Daoy (cell line): ENCODE measurements at places on chromosomes 12 and 14.

DNA sequence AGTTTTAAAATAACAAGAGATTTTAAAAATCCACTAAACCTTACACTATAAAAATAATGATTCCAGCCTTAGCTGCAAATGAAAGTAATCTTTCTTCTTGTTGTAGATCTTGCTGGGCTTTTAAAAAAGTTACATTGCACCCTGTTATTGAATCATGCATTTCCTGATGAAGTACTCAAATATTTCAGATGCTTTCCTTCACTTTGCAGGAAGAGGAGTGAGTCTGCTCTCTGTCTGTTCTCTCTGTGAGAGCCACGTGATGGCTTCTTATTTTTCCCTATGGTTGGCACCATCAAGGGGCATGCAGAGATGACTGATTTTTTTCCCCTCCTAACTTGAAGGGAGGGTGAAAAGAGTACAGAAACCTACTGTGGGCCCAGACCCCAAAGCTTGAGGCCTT, 262.7 kb downstream of the ATP23 start:
- DNase-seq = no peak

GRCh38 chr12:601976-602699, 61.1 kb downstream of the NINJ2 start:
- DNase-seq = no peak

DNA sequence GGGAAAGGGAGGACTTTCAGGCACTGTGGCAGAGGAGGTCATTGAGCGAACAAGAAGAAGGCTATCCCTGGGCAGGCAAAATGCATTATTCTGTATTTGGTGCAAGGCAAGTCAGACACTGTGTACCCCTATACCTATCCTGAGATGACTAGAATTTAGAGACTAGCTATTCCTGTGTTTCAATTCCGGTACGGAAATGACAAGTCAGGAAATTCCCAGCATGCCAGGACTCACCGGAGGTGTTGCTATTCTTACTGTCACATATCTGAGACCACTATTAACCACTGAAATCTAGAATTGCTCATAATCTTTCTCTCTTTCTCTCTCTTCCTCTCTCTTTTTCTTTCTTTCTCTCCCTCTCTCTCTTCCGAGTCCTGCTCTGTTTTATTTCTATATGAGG, 297.1 kb downstream of the PDZRN4 start:
- DNase-seq = peak; percentile 3

DNA sequence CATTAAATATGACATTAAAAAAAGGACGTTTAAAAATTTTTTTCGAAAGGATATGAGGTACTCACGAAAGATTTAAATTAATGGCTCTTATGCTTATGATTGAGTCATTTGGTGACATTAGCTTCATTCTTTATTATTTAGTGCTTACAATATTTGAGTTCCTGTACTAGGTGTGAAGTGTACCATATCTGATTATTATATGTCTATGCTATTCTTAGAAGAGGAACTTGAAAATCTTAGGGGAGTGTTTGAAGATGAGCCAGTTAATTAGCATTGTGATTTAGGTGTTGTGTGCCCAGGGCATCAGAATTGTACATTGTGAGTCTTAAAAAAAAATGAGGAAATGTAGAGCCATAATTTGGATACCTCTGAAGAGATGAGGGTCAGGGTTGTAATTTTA, 118.6 kb downstream of the FUT8 start:
- no peak for DNase-seq

DNA sequence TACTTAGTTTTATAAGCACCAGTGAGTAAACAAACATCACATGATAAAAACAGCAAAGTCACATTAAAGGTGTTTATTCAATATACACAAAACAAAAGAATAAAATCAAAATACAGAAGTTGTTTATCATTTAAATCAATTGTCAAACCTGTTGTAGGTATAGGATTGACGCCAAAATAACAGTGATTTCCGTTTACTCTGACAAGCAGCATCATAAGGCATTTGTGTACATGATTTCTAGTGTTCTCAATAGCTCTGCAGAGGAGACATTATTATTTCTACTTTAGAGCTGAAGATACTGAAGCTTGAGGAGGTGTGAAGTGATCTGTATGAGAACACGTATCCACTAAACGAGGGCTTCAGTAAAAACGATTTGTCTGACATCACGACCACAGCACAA, 171.9 kb downstream of the CCDC59 start:
- DNase-seq = no peak

GRCh38 chr12:100473716-100474150, at the start of gene NR1H4:
Gene NR1H4, plus strand, starts transcription at chr12:100473866. Its CDS starts 19,458 bp downstream, at chr12:100493324.
- DNase-seq = peak; percentile 82

GRCh38 chr12:26723379-26724308, 109.3 kb downstream of the ITPR2 start:
- no peak for DNase-seq

DNA sequence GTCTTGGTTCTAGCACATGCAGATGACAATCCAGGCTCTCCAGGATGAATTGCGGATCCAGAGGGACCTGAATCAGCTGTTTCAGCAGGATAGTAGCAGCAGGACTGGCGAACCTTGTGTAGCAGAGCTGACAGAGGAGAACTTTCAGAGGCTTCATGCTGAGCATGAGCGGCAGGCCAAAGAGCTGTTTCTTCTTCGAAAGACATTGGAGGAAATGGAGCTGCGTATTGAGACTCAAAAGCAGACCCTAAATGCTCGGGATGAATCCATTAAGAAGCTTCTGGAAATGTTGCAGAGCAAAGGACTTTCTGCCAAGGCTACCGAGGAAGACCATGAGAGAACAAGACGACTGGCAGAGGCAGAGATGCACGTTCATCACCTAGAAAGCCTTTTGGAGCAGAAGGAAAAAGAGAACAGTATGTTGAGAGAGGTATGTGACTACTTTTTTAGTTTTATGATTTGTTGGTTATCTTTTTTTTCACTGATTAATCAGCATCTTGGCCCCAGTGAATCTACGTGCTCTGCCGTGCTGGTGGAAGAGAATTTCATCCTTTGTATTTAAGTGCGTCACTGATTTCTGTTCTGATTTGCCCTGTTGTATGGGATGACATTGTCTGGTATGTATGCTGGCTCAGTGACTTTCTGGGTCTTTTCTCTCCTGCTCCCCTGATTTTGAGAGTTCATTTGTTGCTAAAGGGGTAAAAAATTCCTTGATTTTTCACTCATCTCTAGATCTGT, 92.3 kb downstream of the ERC1 start:
- DNase-seq = no peak

DNA sequence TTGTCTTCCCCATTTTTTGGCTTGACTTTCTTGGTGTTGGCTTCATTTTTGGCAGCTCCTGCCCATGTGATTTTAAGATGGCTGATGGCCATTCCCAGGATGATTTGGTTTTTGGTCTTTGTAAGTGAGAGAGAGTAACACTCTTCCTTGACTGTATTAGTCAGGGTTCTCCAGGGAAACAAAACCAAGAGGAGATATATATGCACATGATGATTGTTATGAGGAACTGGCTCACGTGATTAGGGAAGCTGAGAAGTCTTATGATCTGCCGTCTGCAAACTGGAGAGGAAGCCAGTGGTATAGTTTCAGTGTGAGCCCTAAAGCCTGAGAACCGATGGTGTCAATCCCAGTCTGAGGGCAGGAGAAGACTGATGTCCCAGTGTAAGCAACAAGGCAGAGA, 146.6 kb downstream of the NRXN3 start:
- no peak for DNase-seq

DNA sequence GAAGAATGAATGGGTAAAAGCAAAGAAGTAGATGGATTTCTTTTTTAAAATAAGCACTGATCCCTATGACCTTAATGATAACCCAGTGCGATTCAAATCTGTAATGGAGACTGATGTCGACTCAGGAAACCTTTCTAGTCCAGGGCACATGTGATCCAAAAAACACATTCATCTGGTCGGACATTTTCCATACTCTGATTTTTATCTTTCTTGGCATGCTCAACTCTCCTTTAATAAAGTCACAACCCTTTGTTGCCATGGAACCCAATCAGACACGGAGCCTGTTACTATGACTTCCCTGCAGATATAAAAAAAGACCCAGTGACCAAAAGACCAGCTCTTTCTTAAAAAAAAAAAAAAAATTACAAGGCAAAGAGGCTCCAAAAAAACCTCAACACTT, 27.9 kb downstream of the TMCC3 start:
- peak; percentile 32 for DNase-seq

- no peak for DNase-seq
These were observed 214.1 kb downstream of the ANO2 start for GRCh38 chr12:5730962-5731361.

GRCh38 chr14:82855912-82856391, 1322.3 kb upstream of the SEL1L start:
- peak; percentile 31 for DNase-seq

GRCh38 chr14:31461545-31461944, 4.2 kb upstream of the DTD2 start:
- no peak for DNase-seq

DNA sequence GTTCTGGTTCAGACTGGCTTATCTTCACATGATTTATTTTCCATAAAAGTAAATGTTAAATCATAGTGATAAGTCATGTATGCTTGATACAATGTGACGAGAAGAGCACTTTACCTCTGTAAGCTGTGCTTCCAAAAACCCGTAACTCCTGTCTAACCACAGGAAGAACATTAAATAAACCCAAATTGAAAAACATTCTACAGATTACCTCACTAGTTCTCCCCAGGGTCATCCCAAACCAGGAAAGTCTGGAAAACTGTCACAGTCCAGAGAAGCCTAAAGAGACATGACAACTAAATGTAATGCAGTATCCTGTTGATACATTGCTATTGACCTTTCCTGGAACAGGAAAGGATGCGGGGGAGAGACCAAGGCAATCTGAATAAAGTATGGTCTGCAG, 32.5 kb upstream of the DUSP6 start:
- no peak for DNase-seq

DNA sequence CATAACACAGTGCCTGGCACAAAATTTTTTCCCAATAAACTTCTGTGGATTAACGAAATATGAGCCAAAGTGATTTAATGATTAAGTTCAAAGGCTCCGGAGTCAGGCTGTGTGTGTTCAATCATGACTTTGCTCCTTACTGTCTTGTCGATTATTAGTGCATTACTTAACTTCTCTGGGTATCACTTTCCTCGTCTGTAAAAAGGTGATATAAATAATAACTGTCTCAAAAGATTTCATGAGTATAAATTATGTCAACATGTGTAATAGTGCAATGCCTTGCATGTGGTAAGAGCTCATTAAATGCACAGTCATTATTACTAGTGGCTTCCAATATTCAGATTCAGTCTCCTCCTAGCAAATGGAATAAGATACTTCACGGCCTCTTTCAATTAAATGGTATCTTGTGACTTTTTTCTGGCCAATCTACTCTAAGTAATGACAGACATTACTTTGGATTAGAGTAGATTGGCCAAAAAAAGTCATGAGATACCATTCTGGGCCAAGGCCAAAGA, 6.8 kb upstream of the IFNG start:
- DNase-seq = no peak

GRCh38 chr14:56803816-56804535, 6.3 kb downstream of the OTX2 start:
- no peak for DNase-seq

- no peak for DNase-seq
These were observed 42.0 kb upstream of the ATP2B1 start for GRCh38 chr12:89750389-89751351.

GRCh38 chr14:102461490-102462338, 47.9 kb downstream of the ANKRD9 start:
- DNase-seq = no peak

DNA sequence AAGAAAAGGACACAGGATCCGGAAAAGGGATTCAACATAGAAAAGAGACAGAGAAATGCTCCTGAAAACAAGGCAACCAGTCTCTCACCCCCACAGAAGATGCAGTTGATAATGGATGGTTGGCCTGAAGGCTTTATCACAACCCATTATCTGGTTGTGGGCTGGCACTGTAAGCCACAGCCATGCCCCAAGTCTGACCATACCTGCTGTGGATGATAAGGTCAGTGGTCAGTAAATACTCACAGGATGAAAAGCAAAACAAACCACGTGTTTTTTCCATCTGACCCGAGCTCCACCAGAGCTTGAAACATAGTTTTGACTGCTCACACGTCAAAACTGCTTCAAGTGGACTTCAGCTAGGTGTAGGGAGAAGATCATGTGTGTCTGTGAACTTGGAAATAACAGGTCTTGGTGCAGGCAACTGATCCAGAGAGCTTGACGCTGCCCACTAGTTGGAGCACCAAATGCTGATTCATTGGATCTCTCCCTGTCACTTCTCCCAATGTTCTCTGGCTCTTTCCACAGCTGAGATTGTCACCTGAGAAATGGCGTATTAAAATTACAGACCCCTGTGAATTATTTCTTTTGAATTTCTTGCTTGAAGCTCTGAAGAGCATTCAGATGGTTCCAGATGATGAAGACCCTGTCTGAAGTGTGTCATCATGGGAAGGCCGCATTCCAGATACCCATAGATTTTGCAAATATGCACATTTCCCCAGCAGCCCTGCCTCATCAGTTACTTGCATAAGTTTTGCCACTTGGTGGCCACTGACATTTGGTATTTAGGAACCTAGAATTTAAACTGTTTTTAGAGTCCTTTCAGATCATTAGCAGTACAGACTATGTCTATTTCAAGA, 8.5 kb downstream of the TMEM233 start:
- no peak for DNase-seq

GRCh38 chr14:98262566-98262965, 1009.4 kb downstream of the BCL11B start:
- DNase-seq = no peak
